ENCODE measurements at places on chromosomes 3 and 15.

DNA sequence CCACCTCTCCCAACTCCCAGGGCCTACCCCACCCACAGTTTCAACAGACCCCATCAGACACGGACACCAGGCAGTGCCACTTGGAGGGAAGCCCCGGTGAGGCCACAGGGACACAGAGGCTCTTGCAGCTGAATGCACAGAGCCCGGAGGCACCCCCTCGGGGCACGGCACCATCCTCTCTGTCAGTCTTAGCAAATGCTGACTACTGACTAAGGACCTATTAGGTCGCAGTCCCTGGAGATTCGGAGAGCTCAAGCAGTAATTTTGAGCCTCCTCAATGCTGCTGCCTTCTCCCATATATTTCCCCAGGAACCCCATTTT, 79.9 kb downstream of the VGLL4 start:
- no peak for DNase-seq

DNA sequence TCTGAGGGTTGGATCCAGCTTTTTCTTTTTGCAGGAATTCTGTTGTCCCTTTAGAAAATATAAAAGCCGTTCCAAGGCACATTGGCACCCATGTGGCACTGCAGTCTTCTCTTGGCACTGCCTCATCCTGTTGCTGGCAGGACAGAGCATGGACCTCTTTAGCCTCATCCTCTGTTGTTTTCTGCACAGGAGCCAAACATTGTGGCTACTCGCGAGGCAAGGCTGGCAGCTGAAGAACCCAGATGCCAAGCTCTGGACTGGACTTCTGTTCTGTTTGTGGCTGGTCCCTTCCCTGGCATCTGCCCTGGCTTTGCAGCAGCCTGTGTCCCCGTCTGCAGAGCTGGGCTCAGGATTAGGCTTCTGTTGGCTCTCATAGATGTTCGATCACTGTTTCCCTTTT, 224.7 kb upstream of the TBC1D5 start:
- DNase-seq = no peak

- DNase-seq = no peak
Measured at GRCh38 chr3:178479446-178479845, 56.8 kb upstream of the KCNMB2 start.

GRCh38 chr15:57537072-57537471, 54.6 kb upstream of the MYZAP start:
- DNase-seq = no peak

DNA sequence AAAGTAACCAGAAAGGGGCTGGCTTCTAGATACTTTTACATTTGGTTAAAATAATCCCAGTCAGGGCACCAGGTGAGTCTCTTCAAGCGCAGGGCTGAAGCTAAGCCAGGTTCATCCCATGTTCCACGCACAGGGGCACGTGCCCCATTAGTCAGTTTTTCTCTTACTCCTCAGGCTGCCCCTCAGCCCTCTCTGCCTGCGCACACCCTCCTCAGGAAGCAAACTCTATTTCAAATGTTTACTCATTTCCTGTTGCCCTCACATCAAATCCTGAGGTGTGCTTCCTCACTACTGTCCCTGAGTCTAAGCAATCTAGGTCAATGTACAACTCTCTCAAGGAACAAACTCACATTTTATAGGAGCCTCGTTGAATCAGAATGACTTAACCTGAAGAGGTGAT, 48.5 kb downstream of the THBS1 start:
- DNase-seq = no peak

- DNase-seq = no peak
Measured at GRCh38 chr3:176275113-176275512, 922.2 kb downstream of the TBL1XR1 start.
